Hematopoietic multipotent progenitor cell (in vitro differentiated cells): ENCODE measurements at places on chromosomes 7 and 10.

DNA sequence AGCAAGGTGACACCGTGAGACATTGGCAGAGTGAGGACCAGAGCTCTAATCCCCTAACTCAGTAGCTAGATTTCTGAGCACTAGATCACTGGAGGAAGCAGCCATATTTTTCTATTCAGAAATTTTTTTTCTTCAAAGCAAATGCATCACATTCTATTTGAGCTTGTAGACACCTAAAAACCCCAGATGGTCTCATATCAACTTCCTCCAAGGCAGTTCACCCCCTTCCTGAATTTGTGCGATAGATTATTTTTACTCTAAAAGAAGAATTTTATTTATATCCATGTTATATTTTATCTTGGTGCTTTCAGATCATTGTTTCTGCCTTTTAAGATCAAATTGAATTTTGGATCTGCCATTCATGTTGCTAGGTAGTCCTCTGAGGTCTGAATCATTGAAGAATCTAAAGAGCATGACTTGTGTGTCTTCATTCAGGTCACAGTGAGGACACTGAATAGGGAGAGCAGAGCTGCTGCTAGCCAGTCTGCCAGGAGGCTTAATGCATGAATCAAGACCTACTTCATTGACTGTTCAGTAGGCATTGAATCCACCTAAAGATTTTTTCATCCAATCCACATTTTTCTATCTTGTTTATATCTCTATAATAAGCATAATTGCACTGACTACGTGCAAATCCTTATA is 92.9 kb upstream of the LRRTM3 start:
- peak; percentile 26 for DNase-seq

GRCh38 chr7:144830811-144831210 is 5.0 kb downstream of the TPK1 start:
- DNase-seq, result no peak

DNA sequence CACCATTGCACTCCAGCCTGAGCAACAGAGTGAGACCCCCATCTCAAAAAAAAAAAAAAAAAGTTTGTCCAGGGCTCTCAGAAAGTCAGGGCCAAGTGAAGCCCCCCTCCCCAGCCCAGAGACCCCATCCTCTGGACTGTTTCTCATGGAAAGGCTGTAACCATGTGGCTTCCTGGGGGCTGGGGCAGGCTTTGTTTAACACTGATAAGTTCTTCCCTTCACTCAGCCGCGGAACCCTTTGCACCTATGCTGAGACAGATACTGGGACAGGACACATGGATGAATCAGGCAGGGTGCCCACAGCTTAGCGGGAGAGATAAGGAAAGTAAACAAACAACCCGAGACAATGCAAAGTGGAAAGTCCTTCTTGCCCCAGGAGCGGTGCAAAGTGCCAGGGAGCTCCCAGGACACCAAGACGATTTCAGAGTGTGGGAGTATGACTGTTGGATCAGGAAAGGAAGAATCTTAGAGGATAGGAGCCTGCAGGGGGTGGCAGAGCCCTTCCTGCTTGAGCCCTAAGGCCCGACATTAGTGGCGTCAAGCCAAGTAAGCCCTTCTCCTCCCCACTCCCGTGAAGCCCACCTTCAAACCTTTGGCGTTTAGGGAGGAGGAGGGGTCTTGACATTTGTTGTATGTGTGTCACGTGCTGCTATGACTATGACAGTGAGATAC is 11.6 kb downstream of the MLXIPL start:
- DNase-seq, result no peak

DNA sequence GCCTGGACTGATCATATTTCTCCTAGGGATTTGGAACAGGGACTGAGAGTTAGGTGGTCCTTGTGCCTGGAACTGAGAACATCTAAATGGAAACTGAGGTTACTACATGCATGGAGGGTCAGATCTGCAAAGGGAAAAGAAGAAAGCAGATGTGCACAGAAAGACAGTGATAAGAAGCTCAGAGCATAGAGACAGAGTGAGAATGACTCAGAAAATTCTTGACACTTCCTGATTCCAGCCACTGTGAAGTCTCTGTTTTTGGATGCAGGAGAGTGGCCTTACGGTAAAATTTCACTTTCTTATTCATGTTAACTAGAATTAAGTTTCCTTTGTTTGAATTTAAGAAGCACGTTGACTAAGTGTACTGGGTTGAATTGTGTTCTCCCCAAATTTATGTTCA is 241.7 kb downstream of the TMEM26 start:
- no peak for DNase-seq

DNA sequence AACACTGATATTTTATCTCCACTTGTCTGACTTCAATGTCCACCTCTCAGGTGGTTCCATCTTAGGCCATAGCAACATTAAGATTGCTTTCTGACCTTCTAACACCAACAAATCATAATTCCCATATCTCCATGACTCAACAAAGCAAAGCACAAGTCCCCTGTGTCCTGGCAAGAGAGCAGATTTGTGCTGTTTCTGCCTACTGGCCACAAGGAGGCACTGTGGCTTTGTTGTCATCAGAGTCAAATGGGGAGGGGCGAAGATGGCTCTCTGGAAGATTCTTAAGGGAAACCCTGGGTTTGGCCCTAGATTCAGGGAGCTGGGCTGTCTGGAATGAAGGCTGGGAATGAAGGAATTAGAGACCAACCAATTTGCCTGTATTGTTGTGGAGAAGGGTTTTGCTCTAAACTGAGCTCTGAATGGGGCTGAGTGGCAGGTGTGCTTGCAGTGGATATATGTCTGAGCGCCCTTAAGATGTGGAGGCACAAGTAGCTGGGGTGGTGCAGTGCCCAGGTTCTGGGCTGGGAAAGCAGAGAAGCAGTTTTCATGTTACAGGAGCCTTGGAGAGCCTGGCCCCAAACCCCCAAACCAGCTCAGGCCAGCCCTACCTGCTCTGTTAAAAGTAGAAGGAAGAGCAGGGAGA is 154.8 kb upstream of the PRSS58 start:
- DNase-seq, result peak; percentile 71

DNA sequence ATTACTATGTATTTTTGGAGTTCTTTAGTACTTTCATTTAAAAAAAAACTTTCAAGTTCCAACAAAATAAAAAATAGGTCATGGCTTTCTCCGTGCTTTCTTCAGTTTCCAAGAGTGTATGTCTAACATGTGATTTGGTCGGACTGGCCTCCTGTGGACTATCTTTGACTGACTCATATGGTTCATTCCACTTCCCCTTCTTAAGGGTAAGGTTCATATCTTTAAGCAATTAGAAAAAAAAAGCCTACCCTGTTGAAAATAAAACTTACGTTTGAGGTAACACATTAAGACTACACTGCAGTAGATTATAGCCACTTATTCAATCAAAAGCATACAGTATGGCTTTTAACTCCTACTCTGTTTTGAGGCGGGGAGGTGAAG is 112.8 kb upstream of the AHR start:
- peak; percentile 58 for DNase-seq
